ENCODE measurements at places on chromosomes 4 and X. TPM values are rescaled to one million over a fixed set of nuclear protein-coding genes. Genes with fewer than 3 reads are reported as not detected.

Gene SPANXA2
- not detected for total RNA-seq

Gene GAB3
- 13.5 TPM for total RNA-seq

Gene USP17L25
- total RNA-seq, result not detected

Gene TMPRSS11F
- not detected for total RNA-seq
